ENCODE measurements at places on chromosomes 4 and X.
A peak's percentile ranks its signal among the peaks of the same experiment; 100 is the strongest.

DNA sequence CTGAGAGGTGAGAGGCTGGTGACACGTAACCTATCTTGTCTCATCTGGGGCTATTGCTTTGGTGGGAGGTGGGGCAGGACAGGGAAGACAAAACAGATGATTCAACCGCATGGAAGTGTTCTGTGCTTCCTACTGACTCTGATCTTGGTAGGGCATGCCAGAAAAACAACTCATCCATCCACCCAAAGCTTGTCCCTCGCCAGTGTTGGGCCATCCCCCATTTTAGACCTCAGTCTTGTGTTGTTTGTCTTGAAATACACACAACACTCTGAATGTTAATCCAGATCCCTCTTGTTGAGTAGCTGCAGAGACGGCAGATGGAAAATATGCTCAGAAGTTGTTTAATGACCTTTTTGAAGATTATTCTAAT, 377 bp downstream of the CHRNA9 start:
- no peak for DNase-seq

- no peak for DNase-seq
Measured at GRCh38 chr4:100113732-100114131, 76.5 kb downstream of the DDIT4L start.

DNA sequence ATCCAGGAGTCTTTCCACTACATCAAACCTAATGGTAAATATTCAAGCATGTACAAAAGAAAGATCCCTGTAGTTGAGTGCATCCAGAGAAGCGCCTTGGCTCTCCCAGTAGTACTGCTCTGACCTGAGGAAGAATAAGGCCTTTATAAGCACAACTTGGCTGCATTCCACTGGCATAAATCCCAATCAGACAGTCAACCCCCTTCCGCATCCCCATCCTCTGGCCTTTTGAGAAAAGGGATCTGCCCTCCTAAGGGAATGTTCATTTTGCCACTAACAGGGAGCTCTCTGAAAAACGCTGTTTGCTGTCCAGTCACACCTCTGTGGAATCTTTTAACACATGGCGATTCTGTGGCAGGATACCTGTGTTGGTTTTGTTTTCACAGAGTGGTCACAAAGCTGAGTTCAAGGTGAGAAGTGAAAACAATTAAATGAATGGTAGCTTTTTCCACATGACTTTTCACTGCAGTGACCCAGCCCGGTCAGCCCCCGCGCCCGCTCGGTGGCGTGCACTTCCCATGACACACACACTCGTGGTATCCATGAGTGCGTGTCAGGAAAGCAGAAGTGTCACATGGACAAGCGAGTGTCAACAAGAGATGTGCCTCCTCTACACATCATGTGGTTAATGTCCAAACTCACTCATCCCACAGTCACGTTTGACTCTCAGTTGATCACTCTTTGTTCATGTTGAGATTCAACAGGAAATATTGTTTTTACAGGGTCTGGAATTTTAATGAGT, 112.2 kb upstream of the ENPP6 start:
- DNase-seq: no peak

DNA sequence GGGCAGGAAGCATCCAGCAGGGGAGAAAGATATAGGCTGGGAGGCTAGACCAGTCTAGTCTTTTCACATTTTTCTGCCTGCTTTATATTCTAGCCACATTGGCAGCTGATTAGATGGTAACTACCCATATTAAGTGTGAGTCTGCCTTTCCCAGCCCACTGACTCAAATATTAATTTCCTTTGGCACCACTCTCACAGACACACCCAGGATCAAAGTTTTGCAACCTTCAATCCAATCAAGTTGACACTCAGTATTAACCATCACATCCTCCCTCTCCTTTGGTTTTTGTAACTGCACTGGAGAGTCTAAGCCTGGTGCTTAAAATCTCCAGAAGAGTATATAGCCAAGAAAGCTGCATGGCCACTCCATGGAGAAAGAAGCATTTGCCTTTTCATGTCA, 560.4 kb downstream of the GRXCR1 start:
- no peak for DNase-seq

DNA sequence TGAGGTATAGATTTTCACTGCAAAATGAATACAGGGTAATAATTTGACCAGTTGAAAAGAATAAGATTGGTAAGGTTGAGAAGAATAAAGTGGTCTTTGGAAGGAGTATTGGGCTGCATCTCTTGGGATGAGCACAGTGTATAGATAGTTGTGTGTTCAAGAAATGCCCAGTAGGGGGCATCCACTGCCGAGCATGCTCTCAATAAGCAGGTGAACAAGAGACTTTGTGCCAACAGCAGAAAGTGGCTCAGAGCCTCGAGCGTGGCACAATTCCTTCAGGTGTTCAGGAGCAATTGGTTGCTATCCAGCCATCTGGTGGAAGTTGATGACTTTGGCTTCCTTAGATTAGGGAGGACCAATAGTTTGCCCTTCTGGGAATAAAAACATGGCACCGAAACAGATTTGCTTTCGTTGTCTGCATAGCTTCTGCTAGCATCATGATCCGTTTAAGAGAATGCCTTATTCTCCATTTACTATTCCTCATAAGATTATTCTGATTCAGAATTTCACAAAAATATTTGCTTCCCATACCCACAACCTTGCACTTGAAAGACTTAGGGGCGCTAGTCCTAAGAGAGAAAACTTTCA, 258.1 kb upstream of the NEIL3 start:
- DNase-seq: no peak

DNA sequence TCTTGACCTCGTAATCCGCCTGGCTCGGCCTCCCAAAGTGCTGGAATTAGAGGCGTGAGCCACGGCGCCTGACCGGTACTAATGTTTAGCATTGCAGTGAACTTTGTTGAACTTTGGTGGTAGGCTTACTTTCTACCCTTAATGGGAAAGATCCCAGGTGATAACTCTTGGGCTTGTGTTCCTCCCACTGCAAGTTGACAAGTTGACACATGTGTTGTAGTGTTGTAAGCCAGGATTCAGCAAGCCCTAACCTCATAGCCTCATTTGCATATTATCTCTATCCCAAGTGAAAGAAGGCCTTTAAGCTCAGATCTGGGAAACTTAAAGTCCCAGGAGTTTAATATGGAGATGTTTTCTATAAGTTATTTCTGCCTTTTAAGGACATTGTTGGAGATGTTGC, 80.0 kb upstream of the CLCN4 start:
- no peak for DNase-seq

GRCh38 chr4:157702831-157703230, 470.0 kb downstream of the GASK1B start:
- DNase-seq: no peak

GRCh38 chrX:131739823-131740222, 195.9 kb downstream of the OR13H1 start:
- DNase-seq: no peak

DNA sequence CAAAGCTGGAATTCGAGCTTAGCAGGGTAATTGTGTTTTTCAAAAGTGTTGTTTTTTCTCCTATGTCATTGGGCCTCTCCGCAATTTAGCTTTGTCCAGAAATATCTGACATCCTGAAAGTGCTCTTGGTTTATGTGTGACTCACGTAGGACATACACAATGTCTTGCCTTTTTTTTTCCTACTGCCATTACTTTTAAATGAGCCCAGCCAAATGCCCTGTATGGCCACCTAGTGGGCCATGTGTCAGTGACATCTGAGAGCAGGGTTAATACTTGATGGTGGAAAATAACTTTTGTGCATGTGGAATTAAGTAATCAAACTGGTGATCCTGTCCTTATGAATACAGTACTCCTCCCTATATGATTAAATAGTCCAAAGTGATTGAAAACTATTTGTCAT, 1411.1 kb upstream of the TENM3 start:
- DNase-seq: no peak

DNA sequence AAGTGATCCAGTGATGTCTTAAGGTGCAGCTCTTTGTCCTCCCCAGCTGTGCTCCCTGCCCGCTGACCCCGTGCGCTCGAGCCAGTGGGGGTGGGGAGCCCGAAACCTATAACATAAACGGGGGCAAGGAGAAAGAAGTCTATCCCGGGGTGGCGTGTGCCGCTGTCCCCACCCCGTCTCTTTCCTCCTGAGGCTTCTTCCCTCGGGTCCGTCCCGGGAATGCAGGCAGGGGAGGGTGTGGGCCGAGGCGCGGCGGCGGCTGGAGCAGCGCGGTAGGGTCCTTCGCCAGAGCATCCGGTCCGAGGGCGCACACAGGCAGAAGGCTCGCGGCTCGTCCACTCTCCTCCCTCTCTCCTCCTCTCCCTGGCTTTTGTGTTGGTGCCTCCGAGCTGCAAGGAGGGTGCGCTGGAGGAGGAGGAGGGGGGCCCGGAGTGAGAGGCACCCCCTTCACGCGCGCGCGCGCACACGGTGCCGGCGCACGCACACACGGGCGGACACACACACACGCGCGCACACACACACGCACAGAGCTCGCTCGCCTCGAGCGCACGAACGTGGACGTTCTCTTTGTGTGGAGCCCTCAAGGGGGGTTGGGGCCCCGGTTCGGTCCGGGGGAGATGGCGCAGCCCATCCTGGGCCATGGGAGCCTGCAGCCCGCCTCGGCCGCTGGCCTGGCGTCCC, at the start of gene RAB33A:
Gene RAB33A, plus strand, starts transcription at position 517 of the 681 bp plus-strand sequence. Its CDS starts 101 bp downstream, at position 618.
- no peak for DNase-seq

- DNase-seq: no peak
Measured at GRCh38 chrX:66024570-66024969, 15.3 kb downstream of the VSIG4 start.

DNA sequence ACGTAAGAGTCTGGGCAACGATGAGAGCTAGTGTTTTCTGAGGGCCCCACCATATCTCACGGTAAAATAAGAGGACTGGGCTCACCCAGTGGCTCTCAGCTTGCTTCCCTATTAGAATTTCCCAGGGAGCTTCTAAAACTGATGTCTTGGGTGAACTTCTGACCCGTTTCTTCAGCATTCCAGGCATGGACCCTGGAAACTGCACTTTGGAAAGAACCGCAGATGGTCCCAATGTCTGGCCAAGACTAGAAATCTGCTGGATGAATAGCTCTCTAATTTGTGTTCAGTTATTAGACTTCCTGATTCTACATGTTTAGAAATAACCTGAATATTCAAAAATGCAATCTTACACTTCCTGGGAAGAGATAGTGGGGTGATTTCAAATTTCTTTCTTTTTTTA, 127.8 kb downstream of the ANOS1 start:
- DNase-seq: no peak

- DNase-seq: peak; percentile 64
Measured at GRCh38 chr4:61277785-61278760, 77.9 kb downstream of the ADGRL3 start.

- no peak for DNase-seq
Measured at GRCh38 chr4:4379540-4380087, 7.3 kb upstream of the NSG1 start.

DNA sequence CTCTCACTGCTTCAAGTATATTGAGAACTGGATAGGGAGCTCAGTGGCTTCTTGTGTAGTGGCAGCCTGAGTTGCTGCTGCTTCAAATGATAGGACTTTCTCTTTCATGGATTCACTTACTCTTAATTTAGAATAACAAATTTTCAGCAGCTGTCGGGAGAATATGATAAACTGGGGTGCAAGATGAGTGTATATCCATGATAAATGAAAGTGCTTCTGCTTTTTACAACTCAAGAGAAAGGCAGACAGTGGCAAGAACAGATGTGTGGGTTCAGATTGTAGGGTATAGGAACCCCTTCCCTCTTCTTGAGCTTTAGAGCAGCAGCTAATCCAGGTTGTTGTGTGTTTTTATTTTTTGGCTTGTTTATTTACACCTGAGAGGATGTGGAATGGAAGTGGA, 1.0 kb downstream of the SH3BGRL start:
- no peak for DNase-seq

GRCh38 chrX:22650691-22651090, 349.1 kb upstream of the DDX53 start:
- no peak for DNase-seq

DNA sequence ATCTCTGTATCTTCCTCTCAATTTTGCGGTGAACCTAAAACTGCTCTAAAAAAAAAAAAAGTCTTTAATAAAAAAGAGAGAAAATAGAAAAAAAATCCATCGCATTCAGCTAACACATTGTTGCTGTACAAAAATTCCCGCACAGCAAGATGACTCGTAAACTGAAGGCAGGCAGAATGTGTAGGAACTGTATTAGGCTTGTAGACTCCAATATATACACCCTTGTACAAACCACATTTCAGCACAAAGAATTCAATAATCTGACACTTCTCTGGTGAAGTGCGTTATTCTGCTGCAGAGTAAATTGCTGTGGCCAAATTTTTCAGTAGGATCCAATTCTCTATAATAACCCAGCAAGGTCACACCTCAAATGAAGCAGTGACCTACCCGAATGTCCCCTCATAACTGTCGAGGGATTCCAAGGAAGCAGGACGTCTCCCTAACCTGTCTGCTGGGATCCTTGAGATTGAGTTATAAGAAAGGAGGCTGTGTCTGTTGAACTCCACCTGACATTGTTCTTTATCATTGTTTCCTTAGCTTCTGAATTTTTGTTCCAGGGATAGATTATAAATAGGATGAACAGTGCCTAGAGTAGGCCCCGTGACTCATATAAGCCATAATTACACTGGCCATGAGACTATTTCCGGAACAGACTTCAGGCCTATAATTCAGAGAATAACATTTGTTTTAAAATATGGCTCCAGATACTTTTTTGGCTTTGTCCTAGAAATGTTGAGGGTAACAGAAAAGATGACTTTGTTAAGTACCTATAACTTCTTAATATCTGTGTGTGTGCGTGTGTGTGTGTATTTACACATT, 348.3 kb downstream of the PCDH7 start:
- no peak for DNase-seq

DNA sequence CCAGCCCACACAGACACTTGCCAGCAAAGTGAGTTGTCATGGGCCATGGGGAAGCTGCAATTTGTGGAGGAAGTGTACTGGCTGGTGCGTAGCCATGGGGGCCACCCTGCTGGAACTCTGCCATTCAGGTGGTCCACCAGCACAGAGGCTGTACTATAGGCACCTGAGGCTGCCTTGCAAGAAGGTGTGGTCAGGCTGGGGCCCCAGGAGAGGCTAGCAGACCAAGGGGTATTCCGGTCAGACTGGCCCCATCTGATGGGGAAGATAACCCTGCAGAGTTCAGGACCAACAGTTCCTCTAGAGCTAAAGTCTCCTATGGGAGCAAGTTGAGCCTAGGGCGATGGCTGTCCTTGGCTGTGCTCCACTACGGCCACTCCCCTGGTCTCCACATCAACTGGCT, 136.1 kb downstream of the DCAF12L2 start:
- DNase-seq: no peak

- no peak for DNase-seq
Measured at GRCh38 chrX:21225643-21226042, 148.6 kb upstream of the CNKSR2 start.

GRCh38 chrX:31445542-31445941, 373.7 kb upstream of the FTHL17 start:
- DNase-seq: no peak

GRCh38 chr4:156326246-156326645, 372.6 kb upstream of the CTSO start:
- no peak for DNase-seq

- DNase-seq: no peak
Measured at GRCh38 chrX:115410731-115411428, 121.4 kb downstream of the LUZP4 start.

GRCh38 chr4:153466081-153466948, at the start of gene TMEM131L:
Gene TMEM131L (plus strand): TSS chr4:153466360. CDS start chr4:153466398, 38 bp downstream.
- peak; percentile 7 for DNase-seq

GRCh38 chr4:171181090-171181489, 632.1 kb upstream of the GALNTL6 start:
- no peak for DNase-seq

- DNase-seq: no peak
Measured at GRCh38 chrX:46386511-46386910, 158.7 kb downstream of the ZNF674 start.
